ENCODE measurements at places on chromosomes 2 and 18.

DNA sequence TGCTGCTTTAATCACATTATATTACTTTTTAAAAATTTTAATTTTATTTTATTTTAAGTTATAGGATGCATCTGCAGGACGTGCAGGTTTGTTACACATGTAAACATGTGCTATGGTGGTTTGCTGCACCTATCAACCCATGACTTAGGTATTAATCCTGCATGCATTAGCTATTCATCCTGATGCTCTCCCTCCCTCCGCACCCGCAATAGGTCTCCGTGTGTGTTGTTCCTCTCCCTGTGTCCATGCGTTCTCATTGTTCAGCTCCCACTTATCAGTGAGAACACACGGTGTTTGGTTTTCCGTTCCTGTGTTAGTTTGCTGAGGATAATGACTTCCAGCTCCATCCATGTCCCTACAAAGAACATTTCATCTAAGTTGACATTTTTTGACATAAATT lies 283.2 kb downstream of the CYRIA start:
- no peak for DNase-seq

- DNase-seq = no peak
These were observed 277.2 kb downstream of the EIPR1 start for GRCh38 chr2:3100386-3100785.

GRCh38 chr18:79425569-79425886 lies 29.8 kb downstream of the NFATC1 start:
- no peak for DNase-seq

DNA sequence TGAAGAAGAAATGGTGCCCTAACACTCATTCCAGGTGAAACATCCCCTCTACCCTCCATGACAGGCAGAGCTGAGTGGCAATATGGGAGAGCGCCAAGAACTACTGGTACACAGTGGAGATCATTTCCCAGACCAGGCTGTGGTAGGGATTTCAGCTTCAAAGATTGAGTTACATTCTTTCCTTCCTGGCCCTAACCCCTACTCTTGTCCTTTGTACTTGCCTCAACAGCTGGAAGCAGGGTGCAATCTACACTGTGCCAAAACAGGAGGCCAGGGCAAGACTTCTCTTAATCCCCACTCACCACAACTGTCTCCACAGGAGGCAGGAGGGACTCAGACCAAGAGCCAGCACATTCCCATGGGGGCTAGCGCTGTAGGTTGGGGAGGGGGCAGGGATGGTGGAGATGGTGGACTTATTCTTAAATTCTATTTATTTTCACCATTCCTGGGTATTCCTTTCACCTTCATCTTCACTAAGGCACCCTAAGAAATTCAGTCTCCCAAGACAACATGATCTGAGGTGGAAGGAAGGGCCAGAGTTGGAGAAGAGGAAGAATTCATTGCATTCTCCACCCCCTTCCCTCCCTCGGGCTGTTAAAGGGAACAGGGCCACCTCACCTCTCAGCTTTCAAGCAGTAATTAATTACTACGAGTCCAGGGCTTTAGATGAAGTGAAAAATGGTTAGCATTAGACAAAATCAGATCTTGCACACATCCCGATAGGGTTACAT lies 65.9 kb downstream of the AAK1 start:
- no peak for DNase-seq

- DNase-seq = no peak
These were observed 51.6 kb downstream of the XRCC5 start for GRCh38 chr2:216160786-216161185.

- DNase-seq = no peak
These were observed 24.1 kb downstream of the CHST10 start for GRCh38 chr2:100393362-100393761.

- peak; percentile 47 for DNase-seq
These were observed 178.2 kb upstream of the RASGRP3 start for GRCh38 chr2:33298233-33298632.

DNA sequence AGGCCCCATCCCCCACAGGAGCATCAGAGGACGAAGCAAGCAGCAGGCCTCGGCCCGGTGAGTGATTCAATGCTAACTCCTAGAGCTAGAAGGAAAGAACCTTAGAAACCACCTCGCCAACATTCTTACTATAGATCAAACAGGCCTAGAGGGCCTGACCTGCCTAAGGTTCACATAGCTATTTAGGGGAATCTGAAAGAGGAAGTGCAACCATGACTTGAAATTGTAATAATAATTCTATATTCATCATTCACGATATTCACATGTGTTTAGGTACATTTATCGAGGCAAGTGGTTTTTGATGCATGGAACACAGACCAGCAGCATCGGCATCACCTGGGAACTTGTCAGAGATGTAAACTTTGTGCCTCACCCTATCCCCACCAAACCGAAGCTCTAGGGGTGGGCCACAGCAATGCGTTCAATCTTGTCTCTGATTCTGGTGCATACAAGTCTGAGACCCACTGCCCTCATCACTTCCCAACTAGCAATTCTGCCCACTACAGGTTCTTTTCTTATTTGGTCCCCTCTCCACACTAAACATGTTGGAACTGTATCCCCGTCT lies 78.0 kb upstream of the DNMT3A start:
- no peak for DNase-seq

DNA sequence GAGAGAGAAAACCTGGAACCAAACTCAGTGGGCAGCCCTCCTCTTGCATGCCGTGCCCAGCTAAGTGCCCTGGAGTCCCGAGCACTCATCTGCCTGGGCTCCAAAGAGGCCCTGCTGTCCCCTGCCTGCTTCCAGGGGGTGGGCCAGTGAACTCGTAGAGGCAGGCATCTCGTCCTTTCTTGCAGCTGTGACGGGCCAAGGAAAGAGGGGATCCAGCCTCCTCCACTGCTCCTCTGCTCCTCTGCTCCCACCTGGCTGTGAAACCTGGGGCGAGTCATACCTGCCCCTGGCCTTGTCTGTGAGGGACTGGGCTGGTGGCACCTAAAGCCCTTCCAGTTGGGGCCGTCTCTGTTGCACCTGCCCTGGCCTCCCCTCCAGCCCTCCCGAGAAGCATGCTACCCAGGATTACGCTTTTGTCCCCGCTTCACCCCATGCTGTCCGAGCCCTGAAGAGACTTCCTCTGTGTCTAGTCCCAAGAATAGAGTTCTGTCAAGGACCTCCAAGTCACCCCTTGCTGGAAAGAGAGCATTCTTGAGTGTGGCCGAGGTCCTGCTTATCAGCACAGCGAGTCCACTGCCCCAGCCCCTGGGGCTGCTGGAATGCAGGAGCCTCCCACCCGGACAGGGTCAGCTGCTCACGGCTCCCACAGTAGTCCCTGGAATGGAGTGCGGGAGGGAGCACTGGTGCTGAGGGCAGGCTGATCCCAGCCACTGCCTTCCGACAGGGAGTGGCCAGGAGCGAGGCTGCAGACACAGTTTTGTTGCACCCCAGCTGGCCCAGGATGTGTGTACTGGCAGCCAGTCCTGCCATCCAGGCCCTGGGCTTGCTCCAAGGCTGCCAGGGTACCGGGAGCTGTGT lies 14.3 kb downstream of the KCNK3 start:
- no peak for DNase-seq

DNA sequence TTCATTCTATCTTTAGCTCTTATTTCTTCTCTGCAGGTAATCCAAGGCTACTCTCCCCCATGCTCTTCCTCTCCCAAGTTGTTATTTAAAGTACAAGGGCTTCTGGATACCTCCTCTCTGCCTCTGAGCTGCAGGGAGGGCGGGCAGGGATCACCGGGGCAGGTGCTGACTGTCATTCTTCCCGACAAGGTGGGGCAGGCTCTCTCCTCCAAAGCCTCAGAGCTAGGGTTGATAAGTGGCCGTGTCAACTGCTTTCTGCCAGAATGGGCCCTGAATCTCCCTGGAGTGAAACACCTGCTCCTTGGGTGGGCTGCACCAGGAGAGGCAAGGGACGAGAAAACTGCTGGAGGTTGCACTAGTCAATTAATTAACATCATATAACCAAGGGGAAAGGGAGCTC lies 250.3 kb downstream of the SLC4A3 start:
- no peak for DNase-seq

DNA sequence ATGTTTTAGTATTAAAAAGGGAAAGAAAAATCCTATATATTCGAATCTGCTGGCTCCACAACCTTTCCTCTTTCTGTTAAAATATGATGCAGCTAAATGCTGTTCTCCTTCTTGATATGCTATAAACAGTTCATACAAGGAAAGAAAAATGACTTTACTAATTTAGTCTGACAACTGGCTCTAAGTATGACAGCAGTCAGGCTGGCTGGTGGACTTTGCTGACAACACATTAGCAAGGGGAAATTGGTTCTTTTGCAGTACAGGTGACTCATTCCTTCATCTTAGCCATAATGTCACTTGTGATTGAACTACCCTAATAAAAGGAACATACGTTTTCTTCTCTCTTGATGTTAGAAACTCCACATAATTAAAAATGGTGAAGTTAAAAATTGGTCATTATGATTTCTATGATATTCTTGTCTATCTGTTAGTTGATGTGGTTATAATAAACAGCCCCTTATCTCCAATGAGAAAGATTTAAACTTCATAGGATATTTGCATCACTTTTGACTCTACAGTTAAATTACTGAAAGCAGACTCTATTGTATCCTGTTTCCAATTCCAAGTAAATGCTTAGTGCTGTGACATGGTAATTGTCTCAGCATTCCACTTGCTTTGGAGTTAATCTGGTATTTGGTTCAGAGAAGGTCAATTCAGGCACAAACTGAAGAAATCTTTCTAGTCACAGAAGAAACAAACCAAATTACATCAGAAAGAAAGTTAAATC lies 315.3 kb upstream of the GULP1 start:
- no peak for DNase-seq

All from hindlimb muscle (tissue), 1 donor.